Psoas muscle (tissue), 8 donors: ENCODE measurements at places on chromosomes 16 and 17. TPM values are rescaled to one million over a fixed set of nuclear protein-coding genes. Genes with fewer than 3 reads are reported as not detected.

The GPR142 gene
- polyA plus RNA-seq: not detected

The IRX5 gene
- 11.5 TPM for polyA plus RNA-seq

The TRAF7 gene
- 27.3 TPM for polyA plus RNA-seq

- peak; percentile 47 for DNase-seq
These were observed 24.9 kb downstream of the CDC42EP4 start for GRCh38 chr17:73286863-73287296.

- DNase-seq: peak; percentile 72
These were observed 505 bp upstream of the COG1 start for GRCh38 chr17:73192206-73192893.

DNA sequence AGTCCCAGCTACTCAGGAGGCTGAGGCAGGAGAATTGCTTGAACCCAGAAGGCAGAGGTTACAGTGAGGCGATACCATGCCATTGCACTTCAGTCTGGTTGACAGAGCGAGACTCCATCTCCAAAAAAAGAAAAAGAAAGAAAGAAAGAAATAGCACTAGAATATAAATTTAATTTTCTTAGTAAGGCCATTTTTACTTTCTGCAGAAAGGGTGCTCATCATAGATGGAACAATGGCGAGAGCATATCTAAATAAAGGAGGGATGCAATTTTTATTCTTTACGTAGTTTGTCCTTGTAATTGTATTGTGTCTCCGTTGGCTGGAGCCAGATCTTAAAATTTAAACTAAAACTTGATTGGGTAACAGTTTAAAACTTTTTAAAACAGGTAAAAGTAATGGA is 85.6 kb upstream of the RPRML start:
- no peak for DNase-seq

GRCh38 chr16:69930117-69930776 is 20.9 kb upstream of the CLEC18A start:
- DNase-seq: peak; percentile 69

- DNase-seq: no peak
These were observed 73.3 kb downstream of the TANC2 start for GRCh38 chr17:63039342-63039741.

GRCh38 chr17:57953705-57954396 is 1.4 kb downstream of the CUEDC1 start:
- peak; percentile 40 for DNase-seq
